ENCODE measurements at places on chromosomes 3 and 15. TPM values are rescaled to one million over a fixed set of nuclear protein-coding genes. Genes with fewer than 3 reads are reported as not detected.

DNA sequence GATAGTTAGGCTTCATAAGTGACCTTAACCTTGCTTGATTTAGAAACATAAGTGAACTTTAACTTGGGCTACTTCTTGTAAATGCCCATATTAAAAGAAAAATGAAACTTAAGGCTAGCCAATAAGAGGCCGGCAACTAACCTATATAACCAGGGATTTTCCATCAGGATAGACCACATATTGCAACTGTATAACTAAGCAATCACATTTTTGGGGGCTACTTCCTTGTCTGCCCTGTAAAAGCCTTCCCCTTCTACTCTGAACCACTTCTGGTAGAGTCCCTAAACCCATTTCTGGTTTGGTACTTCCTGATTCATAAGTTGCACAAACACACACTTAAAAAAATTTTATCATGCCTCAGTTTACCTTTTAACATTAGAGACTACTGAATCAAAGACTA, 150.9 kb upstream of the UBE2E2 start:
- H3K27ac ChIP-seq, result no peak overlapping the region
- H3K4me3 ChIP-seq, result no peak overlapping the region
- no peaks in the 10 kb centered on the region for H3K27me3 ChIP-seq
- H3K36me3 ChIP-seq, result no peaks in the 10 kb centered on the region
- no peak for DNase-seq
- H3K4me1 ChIP-seq, result no peaks in the 10 kb centered on the region

- no peaks in the 10 kb centered on the region for H3K27me3 ChIP-seq
- no peak for DNase-seq
- H3K27ac ChIP-seq, result no peak overlapping the region
- no peak overlapping the region for H3K4me3 ChIP-seq
- H3K36me3 ChIP-seq, result no peaks in the 10 kb centered on the region
These were observed 1029.1 kb upstream of the GBE1 start for GRCh38 chr3:82790307-82791097.

DNA sequence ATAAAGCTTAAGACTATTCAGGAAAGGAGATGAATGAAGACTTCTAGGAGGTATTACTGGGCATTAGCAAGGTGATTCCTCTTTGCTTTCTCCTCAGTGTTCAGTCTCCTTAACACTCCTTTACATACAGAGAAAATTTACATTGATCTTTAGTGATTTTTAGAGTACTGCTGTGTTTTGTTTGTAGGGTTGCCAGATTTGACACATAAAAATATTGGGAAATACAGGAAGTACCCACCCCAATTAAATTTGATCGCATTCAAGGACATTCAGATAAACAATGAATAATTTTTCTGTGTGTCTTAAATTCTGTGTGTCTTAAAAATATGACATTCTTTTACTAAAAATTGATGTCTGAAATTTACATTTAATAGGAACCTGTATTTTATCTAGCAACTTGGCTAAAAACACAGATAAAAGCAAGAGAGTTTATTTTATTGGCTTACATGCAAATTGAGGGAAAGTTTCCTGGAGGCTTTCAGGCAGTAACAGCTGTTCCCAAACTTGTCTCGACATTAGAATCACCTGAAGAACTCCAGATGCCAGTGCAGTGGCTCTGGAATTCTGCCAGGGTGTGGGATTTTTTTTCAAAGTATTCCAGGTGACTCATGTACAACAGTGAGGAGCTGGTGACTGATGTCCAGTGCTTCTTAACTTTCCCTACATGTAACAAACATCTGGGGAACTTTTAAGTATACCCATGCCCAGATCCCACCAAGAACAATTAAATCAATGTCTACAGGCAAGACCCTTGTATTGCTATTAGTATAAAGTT, 23.4 kb upstream of the PLOD2 start:
- H3K36me3 ChIP-seq, result no peaks in the 10 kb centered on the region
- peak; percentile 45 for DNase-seq
- no peak overlapping the region for H3K4me3 ChIP-seq
- no peak overlapping the region for H3K27ac ChIP-seq

GRCh38 chr3:141921316-141921715, 44.9 kb downstream of the ATP1B3 start:
- no peaks in the 10 kb centered on the region for H3K4me1 ChIP-seq
- no peaks in the 10 kb centered on the region for H3K27me3 ChIP-seq
- no peak overlapping the region for H3K4me3 ChIP-seq
- DNase-seq, result no peak

GRCh38 chr3:117263270-117263669, 553.7 kb downstream of the TUSC7 start:
- no peak overlapping the region for H3K27ac ChIP-seq
- H3K27me3 ChIP-seq, result no peaks in the 10 kb centered on the region
- no peaks in the 10 kb centered on the region for H3K36me3 ChIP-seq

GRCh38 chr15:92645051-92645631, 10.4 kb downstream of the FAM174B start:
- no peaks in the 10 kb centered on the region for H3K27me3 ChIP-seq
- no peaks in the 10 kb centered on the region for H3K4me1 ChIP-seq
- no peak overlapping the region for H3K27ac ChIP-seq
- H3K4me3 ChIP-seq, result no peak overlapping the region

DNA sequence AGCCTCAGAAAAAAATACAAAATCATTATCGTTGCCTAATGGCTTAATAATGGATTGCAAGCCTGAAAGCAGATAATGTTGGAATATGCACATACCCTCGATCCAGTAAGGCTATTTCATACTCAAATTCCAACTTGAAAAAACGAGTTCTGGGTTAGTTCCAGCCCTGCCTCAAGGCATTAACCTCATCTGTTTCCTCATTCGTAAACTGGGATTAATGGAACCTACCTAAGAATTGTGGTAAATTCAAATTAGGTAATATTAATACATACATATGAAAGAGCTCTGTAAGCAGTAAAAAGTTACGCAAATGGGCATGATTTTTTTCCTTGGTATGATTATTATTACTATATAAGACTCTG, 107.5 kb downstream of the SRGAP3 start:
- H3K4me1 ChIP-seq, result no peaks in the 10 kb centered on the region
- no peak overlapping the region for H3K27ac ChIP-seq
- H3K27me3 ChIP-seq, result peaks cover 9% of the 10 kb centered on the region
- H3K4me3 ChIP-seq, result no peak overlapping the region
- no peak for DNase-seq
- H3K36me3 ChIP-seq, result no peaks in the 10 kb centered on the region

GRCh38 chr3:12454076-12454815, 30.0 kb upstream of the TSEN2 start:
- H3K27me3 ChIP-seq, result no peaks in the 10 kb centered on the region
- no peaks in the 10 kb centered on the region for H3K36me3 ChIP-seq
- no peak overlapping the region for H3K4me3 ChIP-seq
- H3K27ac ChIP-seq, result no peak overlapping the region
- H3K4me1 ChIP-seq, result peaks cover 4% of the 10 kb centered on the region

- no peak overlapping the region for H3K27ac ChIP-seq
- DNase-seq, result no peak
- peaks cover 2% of the 10 kb centered on the region for H3K27me3 ChIP-seq
- peaks cover 3% of the 10 kb centered on the region for H3K4me1 ChIP-seq
- H3K4me3 ChIP-seq, result no peak overlapping the region
These were observed 41.6 kb downstream of the C3orf20 start for GRCh38 chr3:14716591-14716990.

GRCh38 chr3:46710671-46711295, 6.9 kb downstream of the PRSS50 start:
- no peak overlapping the region for H3K4me3 ChIP-seq
- H3K4me1 ChIP-seq, result peaks cover 3% of the 10 kb centered on the region
- H3K36me3 ChIP-seq, result no peaks in the 10 kb centered on the region
- no peak for DNase-seq
- H3K27ac ChIP-seq, result no peak overlapping the region
- H3K27me3 ChIP-seq, result peaks cover 23% of the 10 kb centered on the region

GRCh38 chr3:149611149-149611548, 46.7 kb downstream of the WWTR1 start:
- no peaks in the 10 kb centered on the region for H3K36me3 ChIP-seq
- no peak for DNase-seq
- no peaks in the 10 kb centered on the region for H3K27me3 ChIP-seq
- peaks cover 19% of the 10 kb centered on the region for H3K4me1 ChIP-seq

- peaks cover 5% of the 10 kb centered on the region for H3K36me3 ChIP-seq
- no peak overlapping the region for H3K27ac ChIP-seq
- no peak for DNase-seq
- no peak overlapping the region for H3K4me3 ChIP-seq
- H3K27me3 ChIP-seq, result no peaks in the 10 kb centered on the region
These were observed 83.1 kb downstream of the RETNLB start for GRCh38 chr3:108673988-108674661.

- no peaks in the 10 kb centered on the region for H3K4me1 ChIP-seq
- no peaks in the 10 kb centered on the region for H3K27me3 ChIP-seq
- no peak overlapping the region for H3K27ac ChIP-seq
- H3K4me3 ChIP-seq, result no peak overlapping the region
- H3K36me3 ChIP-seq, result no peaks in the 10 kb centered on the region
- DNase-seq, result no peak
These were observed 67.1 kb downstream of the MRPL46 start for GRCh38 chr15:88400084-88400483.

DNA sequence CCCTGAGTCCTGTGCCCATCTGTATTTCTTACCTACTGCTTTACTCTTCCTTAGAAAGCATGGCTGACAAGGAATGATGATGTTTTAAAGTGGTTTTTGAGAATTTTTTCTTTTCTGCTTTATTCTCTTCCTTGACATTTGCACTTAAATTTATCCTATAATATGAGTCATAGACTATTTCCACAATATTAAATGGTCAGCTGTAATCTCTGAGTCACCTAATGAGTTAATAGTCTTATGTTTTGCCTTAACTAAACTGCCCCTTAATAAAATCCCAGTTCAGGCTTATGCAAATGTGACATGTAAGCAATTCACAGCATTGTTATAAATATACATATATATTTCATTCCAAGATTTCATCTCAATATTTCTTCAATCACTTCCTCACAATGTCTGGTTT, 23.8 kb downstream of the MEIS2 start:
- no peak overlapping the region for H3K4me3 ChIP-seq
- H3K36me3 ChIP-seq, result peaks cover 5% of the 10 kb centered on the region
- no peak overlapping the region for H3K27ac ChIP-seq
- H3K4me1 ChIP-seq, result peaks cover 9% of the 10 kb centered on the region

DNA sequence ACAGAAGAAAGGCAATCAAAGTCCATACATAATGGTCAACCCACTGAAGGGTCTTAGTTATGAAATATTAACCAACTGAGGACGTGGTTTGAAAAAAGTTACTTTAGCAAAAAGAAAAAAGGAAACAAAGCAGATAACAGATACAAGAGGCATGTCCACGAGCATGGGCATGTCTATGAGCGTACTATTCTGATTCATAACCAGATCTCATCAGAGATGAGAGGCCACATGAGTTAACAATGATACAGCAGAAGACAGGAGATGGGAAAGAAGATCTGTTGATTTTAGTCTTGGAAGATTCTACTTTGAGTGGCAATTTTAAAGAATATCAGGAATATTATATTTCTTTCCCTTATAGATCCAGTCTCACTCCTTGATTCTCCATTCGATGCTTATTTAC, 262.9 kb upstream of the SLITRK3 start:
- DNase-seq, result peak; percentile 16
- H3K27me3 ChIP-seq, result no peaks in the 10 kb centered on the region
- no peaks in the 10 kb centered on the region for H3K4me1 ChIP-seq
- no peak overlapping the region for H3K4me3 ChIP-seq
- no peaks in the 10 kb centered on the region for H3K36me3 ChIP-seq

GRCh38 chr3:196524527-196524926, 9.4 kb upstream of the SMCO1 start:
- H3K4me1 ChIP-seq, result 0 out of 2 replicates have a peak, but pooled peaks cover 2% of the 10 kb centered on the region
- no peak overlapping the region for H3K4me3 ChIP-seq
- no peaks in the 10 kb centered on the region for H3K27me3 ChIP-seq
- H3K36me3 ChIP-seq, result no peaks in the 10 kb centered on the region

GRCh38 chr3:116051040-116051439, 394.2 kb downstream of the LSAMP start:
- no peak overlapping the region for H3K4me3 ChIP-seq
- H3K36me3 ChIP-seq, result no peaks in the 10 kb centered on the region
- H3K27me3 ChIP-seq, result no peaks in the 10 kb centered on the region
- no peak for DNase-seq
- H3K4me1 ChIP-seq, result no peaks in the 10 kb centered on the region

GRCh38 chr3:18086078-18086477, 339.1 kb downstream of the SATB1 start:
- H3K4me1 ChIP-seq, result no peaks in the 10 kb centered on the region
- no peak overlapping the region for H3K27ac ChIP-seq
- no peak for DNase-seq
- no peaks in the 10 kb centered on the region for H3K36me3 ChIP-seq

GRCh38 chr3:71127052-71127831, 456.3 kb downstream of the FOXP1 start:
- no peaks in the 10 kb centered on the region for H3K27me3 ChIP-seq
- peak; percentile 86 for DNase-seq
- H3K4me1 ChIP-seq, result peaks cover 7% of the 10 kb centered on the region

- peaks cover 6% of the 10 kb centered on the region for H3K4me1 ChIP-seq
- DNase-seq, result peak; percentile 79
- peak overlapping the region; percentile 66 for H3K4me3 ChIP-seq
- H3K27ac ChIP-seq, result peak overlapping the region; percentile 64
- no peaks in the 10 kb centered on the region for H3K36me3 ChIP-seq
- H3K27me3 ChIP-seq, result no peaks in the 10 kb centered on the region
These were observed 410 bp downstream of the LRRC49 start for GRCh38 chr15:70892912-70893560.

DNA sequence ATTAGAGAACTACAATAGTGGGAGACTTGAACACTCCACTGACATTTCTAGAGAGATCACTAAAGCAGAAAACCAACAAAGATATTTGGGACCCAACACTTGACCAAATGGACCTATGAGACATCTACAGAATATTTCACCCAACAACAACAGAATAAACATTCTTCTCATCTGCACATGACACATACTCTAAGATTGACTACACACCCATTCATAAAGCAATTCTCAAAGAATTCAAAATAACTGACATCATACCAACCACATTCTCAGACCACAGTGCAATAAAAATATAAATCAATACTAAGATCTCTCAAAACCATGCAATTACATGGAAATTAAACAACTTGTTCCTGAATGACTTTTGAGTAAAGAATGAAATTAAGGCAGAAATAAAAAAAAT, 473.7 kb downstream of the LPP start:
- H3K27me3 ChIP-seq, result no peaks in the 10 kb centered on the region
- H3K27ac ChIP-seq, result peak overlapping the region; percentile 82
- peaks cover 19% of the 10 kb centered on the region for H3K4me1 ChIP-seq
- H3K4me3 ChIP-seq, result no peak overlapping the region

GRCh38 chr3:36907911-36908646, 36.8 kb downstream of the TRANK1 start:
- H3K4me3 ChIP-seq, result peak overlapping the region; percentile 42
- H3K27me3 ChIP-seq, result no peaks in the 10 kb centered on the region
- peak overlapping the region; percentile 75 for H3K27ac ChIP-seq
- peaks cover 14% of the 10 kb centered on the region for H3K4me1 ChIP-seq

NGLY1 gene
- polyA plus RNA-seq, result 10.0 TPM

VGLL3 gene
- polyA plus RNA-seq, result 71.4 TPM

CNTN4 gene
- polyA plus RNA-seq, result not detected

TRH gene
- polyA plus RNA-seq, result not detected

YEATS2 gene
- polyA plus RNA-seq, result 32.0 TPM

BLM gene
- 2.5 TPM for polyA plus RNA-seq

CAND2 gene
- polyA plus RNA-seq, result 4.9 TPM

GRAMD2A gene
- not detected for polyA plus RNA-seq

RASGRF1 gene
- polyA plus RNA-seq, result 0.15 TPM

USP4 gene
- polyA plus RNA-seq, result 36.1 TPM

THPO gene
- not detected for polyA plus RNA-seq
